ENCODE measurements at places on chromosomes 1 and 21. TPM values are rescaled to one million over a fixed set of nuclear protein-coding genes. Genes with fewer than 3 reads are reported as not detected.
A peak's percentile ranks its signal among the peaks of the same experiment; 100 is the strongest.

DNA sequence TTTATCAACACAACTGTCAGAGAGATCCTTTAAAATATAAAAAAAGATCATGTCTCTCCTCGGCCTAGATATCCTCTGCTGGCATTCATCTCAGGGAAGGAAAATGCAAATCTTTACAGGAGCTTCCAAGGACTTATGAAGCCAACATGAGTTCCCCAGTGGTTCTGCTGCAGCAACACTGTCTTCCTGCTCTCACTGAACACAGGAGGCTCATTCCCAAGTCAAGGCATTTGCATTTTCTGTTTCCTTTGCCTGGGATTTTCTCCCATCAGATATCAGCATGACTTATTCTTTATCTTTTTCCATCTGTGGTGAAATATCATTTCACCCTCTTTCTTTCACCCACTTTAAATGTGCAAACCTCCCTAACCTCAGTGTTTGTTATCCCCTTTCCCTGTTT is 513.8 kb upstream of the ZP4 start:
- no peak for DNase-seq

- DNase-seq, result no peak
Observed at GRCh38 chr1:48831120-48831978, 54.7 kb upstream of the BEND5 start.

DNA sequence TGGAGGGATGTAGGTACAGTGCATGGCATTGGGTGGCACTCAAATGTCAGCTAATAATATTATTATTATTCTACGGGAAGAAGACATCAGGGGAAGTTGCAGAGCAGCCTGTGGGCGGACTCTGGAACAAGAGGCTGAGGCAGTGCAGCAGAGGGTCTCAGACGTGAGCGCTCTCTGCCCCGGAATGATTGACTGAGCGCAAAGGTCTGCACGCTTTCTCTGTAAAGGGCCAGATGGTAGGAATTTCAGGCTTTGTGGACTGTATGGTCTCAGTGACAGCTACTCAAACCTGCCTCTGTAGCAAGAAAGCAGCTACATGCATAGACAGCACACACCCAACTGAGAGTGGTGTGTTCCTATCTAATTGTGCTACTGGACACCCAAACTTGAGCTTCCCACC is 29.6 kb upstream of the VPS13D start:
- no peak for DNase-seq

DNA sequence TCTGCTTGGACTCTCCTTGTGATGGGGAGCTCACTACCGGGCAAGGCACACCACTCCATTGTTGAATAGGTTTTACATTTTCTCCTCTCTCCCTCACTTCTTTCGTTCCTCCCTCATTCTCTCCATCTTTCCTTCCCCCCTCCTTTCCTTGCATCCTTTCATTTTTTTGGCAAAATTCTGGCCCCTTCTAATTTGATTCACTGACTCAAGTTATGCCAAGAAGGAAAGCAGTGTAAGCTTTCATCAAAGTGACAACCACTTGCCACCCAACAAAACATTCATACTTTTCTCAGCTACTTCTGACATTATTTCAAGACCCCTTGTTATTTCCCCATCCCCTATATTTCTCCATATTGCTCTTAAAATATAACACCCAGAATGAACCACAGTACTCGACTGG is 68.4 kb downstream of the CACNA1E start:
- no peak for DNase-seq

GRCh38 chr1:241688940-241689368 is 36.9 kb downstream of the WDR64 start:
- peak; percentile 67 for DNase-seq

DNA sequence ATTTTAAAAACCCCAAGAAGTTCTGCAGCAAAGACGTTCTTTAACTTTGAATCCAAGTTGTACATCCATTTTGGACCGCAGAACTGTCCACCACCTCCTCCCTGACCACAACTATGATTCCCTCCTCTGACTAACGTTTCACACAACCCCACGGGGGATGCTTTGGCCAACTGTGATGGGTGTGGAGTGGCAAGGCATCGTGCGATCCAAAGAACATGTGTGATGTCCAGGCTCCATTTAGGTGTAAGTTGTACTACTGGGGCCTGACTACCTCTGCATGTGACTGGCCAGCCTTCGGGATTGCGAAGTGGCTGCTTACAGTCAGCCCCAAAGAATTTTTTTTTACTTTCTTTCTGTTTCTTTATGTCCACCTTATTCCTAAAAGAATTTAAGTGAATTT is 6.7 kb downstream of the KCNJ15 start:
- DNase-seq, result peak; percentile 100

DNA sequence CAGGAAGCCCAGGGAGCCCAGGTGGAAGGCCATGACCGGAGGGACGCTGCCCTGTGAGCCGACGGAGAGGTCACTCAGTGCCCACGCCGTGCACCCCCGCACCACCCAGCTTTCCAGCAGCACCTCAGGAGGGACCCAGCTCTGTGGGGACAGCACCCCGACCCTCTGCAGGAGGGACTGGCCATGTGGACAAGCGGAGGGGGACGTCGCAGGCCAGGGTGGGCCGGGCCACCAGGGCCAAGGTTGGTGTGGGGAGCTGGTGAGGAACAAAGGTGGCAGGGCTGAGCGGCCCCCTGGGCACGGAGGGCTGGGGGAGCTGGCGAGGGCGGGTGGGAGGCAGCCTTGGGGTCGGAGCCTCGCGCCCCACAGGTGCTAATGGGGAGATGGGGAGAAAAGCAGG is 22.8 kb downstream of the NADK start:
- no peak for DNase-seq

GRCh38 chr1:55604179-55604578 is 389.0 kb upstream of the USP24 start:
- no peak for DNase-seq

DNA sequence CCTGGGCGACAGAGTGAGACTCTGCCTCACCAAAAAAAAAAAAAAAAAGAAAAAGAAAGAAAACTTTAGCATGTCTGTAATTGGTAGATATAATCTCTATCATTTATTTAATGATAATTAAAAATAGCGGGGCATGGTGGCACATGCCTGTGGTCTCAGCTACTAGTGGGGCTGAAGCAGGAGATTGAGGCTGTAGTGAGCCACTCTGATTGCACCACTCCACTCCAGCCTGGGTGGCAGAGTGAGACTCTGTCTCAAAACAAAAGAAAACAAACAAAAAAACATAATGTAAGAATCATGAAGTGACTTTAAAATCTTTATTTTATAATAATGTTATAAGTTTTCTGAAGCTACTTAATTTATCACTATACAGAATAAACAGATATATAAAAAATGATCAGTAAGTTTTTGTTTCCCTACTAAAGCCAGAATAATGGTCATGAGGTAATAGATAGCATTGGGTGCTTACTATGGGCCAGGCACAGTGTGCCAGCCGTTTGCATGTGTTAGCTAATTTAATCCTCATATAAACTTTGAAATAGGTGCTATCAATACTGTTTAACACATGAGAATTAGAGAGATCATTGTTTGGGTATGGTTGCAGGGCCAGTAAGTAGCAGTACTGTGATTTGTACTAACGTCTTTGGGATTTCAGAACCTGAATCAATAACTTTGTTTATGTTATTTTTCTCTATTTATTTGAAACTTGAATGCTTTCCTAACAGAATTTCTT is 23.8 kb downstream of the CLIC4 start:
- DNase-seq, result no peak

GRCh38 chr1:155173478-155174323 is at the start of gene TRIM46:
TRIM46 (plus strand) TSS chr1:155173849; CDS start chr1:155173967, 118 bp downstream.
- peak; percentile 36 for DNase-seq

DNA sequence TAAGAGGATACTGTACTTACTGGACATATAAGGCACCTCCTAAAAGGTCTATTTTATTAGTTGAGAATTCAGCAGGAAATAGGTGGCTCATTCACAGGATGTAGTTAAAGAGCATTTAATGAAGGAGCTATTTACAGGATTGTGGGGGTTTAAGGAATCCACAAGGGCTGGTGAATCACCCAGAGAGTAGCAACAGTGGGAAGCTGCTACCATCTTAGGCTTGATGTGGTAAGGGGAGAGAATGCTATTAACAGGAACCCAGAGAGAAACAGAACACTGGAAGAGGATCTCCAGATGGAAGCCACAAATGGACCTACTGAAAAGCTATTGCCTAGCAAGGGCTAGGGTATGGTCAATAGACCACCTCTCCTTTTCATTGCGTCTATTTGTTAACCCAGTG is 52.0 kb upstream of the COL11A1 start:
- peak; percentile 40 for DNase-seq

GRCh38 chr1:14631421-14631820 is 32.9 kb downstream of the KAZN start:
- no peak for DNase-seq

DNA sequence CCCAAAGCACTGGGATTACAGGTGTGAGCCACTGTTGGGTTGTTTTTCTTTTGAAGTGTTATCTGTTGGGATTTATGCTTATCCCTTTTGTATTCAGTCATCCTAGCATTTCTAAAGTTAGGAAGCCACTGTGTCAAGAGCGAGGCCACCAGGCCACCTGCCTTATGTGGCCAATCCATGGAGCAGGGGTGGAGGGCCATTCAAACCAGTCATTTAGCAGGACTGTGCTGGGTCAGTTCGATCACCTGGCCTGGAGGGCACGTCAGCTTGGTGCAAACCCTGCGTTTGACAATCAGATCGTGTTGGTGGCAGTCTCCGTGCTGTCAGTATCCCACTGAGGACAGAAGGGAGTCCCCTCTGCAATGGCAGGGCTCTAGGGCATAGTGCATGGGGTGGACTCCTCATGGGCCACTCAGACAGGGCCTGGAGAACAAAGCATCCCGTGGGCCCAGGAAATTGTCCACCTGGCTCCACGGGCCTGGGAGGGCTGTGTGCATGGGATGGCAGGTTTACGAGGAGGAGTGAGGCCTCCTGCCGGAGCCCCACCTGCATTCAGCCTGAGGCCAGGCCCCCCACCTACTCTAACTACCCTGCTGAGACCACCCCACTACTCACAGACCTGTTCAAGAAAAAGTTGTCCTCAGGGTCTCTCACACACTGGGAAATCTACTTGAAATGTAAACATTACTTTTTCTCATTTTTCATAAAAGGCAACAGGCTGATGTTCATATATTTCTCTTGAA is 242.3 kb downstream of the SDCCAG8 start:
- DNase-seq, result no peak

DNA sequence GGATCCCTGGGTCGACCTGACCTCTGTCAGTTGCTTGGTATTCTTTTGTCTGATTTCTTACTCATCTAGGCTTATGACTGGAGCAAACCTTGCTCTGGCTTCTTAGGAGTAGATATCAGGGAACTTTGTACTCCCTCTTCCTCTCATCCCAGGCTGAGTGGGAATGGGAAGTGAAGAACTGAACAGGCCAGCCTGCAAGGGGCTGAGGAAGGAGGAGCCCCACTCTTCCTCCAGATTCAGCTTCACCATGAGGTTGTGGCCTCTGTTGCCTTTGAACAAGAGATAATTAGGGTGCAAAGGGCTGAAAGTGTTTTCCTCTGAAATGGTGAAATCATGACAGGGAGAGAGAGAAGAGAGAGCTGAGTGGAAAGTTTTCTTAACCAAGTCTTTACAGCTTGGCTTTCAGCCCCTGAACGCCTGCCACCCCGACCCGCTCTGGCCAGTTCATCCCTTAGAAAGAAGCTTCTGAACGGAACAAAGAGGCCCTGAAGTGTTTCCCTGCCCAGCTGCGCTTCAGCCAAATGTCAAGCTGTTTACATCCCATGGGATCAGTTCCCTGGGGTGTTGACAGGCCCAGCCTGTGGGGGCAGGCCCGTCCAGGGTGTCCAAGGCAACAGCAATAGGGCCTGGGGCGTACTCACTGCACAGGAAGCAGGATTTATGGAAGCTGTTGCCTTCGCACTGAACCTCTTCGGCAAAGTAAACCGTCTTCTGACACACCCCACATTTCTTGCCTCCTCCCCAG is 11.2 kb downstream of the CSRP1 start:
- DNase-seq, result no peak

- DNase-seq, result peak; percentile 53
Observed at GRCh38 chr1:187696073-187696472, 867.3 kb downstream of the PLA2G4A start.

GRCh38 chr1:5704561-5705514 is 287.4 kb downstream of the NPHP4 start:
- no peak for DNase-seq

DNA sequence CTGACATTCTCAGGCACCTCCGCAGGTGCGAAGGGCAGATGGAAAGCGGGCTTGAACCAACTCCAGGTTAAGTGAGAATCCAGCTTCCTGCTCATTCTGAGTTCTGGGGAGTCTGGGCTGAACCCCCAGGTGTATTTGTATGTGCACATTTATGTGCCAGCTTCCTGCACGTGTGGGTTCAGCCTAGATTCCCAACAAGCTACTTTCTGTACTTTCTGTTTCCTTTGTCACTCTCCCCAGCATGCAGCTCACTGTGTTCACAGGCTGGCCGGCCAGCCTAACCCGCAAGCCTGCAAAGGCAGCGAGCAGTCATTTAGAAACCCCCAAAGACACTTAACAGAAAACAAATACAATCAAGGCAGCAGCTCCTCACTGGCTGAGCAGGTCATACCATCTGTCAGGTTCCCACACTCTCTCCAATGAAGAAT is 1.3 kb upstream of the IL19 start:
- no peak for DNase-seq

DNA sequence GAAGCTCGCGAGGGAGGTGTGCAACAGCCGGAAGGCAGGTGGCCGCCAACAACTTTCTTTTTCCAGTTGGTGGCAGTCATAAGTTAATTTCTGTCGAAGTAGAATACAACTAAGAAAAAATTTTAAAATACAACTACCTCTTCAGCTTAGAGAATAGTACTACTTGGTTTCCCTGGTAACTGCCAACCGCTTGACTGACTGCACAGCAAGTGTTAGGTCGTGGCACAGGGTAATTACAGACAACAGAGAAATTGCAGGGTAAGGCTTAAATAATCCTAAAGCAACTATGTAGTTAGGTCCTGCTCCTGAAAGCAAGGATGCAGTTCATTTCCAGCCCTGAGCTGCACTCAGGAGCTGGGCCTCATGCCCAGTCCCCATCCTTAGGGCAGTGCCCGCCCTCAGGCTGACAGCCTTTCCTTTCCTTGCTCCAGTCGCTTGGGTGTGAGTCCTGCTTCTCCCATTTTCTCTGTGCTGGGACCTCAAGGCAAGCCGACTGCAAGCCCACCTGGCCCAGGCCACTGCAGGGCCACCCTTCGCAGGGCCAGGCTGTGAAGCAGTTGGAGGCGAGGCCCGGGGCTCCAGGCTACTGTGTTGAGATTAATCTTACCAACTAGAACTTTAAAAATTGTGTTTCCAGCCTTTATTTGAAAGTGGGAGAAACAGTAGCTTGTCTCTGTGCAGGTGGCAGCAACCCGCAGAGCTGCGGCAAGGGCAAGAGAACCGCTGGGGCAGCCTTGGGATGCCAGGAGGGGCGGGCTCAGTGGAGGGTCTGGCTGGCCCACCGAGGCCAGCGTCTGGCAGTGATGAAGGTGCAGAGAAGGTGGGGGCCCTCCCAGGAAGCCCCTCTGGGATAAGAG is 148.3 kb downstream of the PCBP3 start:
- DNase-seq, result no peak

TSPEAR gene
- total RNA-seq, result not detected

BRDT gene
- total RNA-seq, result not detected

PROK1 gene
- total RNA-seq, result not detected

IL22RA1 gene
- total RNA-seq, result not detected

CLSTN1 gene
- 32.3 TPM for total RNA-seq

PALMD gene
- 56.5 TPM for total RNA-seq

BMP8B gene
- total RNA-seq, result 0.58 TPM

MARK1 gene
- not detected for total RNA-seq

ANKRD35 gene
- total RNA-seq, result 2.3 TPM

GJB3 gene
- not detected for total RNA-seq

TACSTD2 gene
- not detected for total RNA-seq
